ENCODE measurements at places on chromosomes 7 and 10.

DNA sequence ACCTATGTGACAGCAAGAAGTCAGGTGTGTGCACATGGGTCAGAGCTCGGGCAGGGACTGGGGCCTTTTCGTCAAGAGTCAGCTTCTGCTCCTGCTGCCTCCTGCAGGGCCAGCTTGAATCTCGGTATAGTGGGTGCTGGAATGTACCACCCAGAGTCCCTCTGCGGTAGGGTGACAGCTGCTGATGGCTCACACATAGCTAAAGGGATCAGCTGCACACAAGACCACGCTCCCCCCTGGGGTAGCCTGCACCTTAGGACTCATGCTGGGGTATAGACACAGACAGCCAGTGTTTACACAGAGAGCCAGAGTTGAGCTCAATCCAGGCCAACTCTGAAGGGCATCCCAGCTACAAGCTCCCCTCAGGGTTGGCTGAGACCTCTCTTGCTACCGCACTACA lies 14.0 kb upstream of the COL13A1 start:
- DNase-seq: no peak

GRCh38 chr10:122054048-122055025 lies 65.4 kb downstream of the TACC2 start:
- DNase-seq: no peak

GRCh38 chr7:23268167-23268566 lies 21.6 kb downstream of the GPNMB start:
- DNase-seq: no peak

- no peak for DNase-seq
Measured at GRCh38 chr7:70380421-70381015, 751.4 kb upstream of the GALNT17 start.

- DNase-seq: no peak
Measured at GRCh38 chr10:34736976-34737771, 77.9 kb downstream of the PARD3 start.

GRCh38 chr10:122147663-122148062 lies 123.4 kb upstream of the BTBD16 start:
- DNase-seq: no peak

DNA sequence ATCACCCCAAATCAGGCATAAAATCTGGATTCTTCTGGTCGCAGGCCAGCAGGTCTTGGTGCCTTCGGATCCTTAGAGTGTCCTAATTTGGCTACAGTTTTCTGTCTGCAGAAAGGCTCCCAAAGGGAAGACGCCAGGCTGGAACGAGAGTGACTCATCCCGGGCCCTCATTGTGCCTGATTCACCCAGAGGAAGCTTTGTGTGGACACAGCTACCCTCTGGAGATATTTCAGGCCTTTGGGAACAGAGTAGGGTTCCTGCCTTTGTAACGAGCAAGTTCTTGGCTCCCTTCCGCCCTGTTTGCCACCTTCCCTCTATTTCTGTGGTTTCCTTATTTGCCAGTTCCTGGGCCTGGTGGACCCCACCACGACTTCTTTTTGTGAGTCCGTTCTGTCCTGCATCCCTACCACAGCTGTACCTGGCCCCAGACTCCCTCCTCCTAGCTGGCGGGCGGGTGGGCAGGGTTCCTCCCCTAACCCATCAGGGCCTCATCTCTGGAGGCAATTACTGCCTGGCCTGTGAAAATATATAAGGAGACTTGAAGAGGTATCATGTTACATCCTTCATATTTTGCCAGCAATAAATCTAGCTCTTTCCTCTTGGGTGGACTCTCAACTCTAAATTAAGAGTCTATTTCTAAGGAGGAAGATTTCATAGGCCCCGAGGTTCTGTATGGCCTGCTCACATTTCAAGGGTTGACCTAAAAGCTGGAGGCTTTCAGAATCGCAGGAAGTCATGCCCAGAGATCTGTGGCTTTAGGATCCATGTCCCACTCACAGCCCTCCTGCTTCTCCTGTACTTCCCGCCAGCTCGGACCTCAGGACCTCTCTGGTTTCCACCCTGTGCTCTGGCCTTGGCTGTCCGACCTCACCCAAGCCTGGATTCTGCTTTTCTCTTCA lies 219.2 kb upstream of the ZNF32 start:
- DNase-seq: peak; percentile 87

DNA sequence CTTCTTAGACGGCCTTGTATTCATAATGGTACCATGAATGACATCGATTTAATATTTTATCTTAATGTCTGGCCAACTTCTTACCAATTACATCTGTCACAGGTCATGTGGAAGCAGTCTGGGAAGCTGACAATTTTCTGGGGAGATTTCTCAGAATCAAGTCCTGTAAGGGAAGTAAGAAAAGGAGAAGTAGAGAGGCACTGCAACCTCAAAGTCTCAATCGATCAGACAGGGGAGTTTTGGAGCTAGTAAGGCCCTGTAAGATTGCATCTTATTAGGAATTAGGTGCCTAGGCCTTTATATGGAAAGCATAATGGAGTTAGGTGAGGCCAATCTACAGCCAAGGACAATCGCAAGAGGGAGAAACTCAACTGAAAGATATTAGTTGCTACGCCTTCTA lies 694.6 kb upstream of the SORCS1 start:
- DNase-seq: no peak

DNA sequence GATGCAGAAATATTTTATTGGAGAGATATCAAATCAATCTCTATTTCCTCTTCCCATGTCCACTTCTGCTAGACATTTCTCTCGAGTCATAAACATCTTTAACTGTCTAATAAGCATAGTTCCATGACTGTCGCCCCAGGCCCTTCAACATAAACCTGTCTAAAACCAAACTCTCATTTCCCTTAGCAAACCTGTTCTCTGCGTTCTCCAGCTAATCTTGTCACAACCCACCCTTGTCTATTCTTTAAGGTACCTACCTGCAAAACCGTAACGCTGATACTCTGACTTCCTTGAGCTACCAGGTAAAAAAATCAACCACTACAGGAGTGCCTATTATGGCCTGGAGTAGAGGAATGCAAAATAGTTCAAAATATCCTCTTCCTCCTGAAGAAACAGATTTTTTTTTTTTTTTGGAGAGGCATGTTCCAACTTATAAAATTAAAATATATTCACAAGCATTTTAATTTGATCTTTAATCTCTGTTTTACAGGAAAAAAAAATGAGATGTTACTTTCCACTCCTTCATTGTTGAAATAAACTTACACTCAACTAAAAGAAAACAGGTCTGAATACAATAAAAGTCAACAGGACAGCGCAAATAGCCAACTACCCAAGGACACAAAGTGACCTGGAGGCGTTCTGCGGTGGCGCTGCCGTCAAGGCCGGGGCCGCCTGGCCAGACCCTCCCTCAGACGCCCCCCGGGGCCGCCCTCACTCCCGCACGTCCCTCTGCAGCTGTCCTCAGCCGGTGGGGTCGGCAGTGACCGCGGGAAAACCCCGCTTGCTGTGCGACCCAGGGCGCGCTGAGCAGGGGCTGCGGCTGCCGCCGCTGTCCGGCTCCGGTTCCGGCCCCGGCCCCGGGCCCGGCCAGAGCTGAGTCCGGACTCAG lies 765 bp downstream of the SLC25A40 start:
- no peak for DNase-seq

- DNase-seq: no peak
Measured at GRCh38 chr10:32481606-32482005, 35.7 kb downstream of the CCDC7 start.

- no peak for DNase-seq
Measured at GRCh38 chr7:44470628-44471245, 19.7 kb downstream of the NUDCD3 start.

DNA sequence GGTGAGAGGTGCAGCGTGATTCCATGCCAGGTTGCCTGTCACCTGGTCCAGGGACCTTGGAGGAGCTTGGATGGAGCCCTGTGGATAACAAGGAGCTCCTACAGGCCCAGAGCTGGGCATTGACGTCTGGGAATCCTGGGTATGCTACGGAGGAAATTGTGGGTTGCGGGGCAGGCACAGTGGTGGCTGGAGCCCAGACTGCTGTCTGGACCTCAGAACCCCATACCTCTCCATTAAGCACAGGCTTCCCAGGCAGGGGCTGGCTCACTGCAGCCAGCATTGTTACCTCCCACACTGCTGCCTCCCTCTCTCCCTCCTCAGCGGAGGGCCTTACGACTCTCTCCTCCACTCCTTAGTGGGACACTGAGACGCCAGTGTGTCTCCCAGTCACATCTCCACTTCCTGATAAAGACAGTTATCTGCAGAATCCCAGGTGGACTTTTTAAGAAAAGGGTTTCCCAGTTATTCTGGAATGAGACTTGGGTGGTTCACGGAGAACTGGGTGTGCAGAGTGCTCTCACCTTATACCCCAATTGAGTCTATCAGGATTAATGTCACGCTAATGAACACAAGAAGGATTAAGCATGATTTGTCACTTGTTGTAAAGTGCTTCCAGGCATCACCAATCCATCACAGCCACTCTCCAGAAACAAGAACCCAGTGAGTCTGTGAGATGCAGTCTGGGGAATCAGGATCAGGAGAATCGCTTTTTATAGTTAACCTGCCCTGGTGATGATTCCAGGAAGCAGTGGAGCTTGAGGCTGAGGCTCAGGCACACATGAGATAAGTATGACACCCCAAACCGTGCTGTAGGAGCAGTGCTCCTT lies 309.4 kb downstream of the RPS24 start:
- no peak for DNase-seq

GRCh38 chr7:104231054-104232046 lies 23.5 kb upstream of the ORC5 start:
- peak; percentile 52 for DNase-seq

DNA sequence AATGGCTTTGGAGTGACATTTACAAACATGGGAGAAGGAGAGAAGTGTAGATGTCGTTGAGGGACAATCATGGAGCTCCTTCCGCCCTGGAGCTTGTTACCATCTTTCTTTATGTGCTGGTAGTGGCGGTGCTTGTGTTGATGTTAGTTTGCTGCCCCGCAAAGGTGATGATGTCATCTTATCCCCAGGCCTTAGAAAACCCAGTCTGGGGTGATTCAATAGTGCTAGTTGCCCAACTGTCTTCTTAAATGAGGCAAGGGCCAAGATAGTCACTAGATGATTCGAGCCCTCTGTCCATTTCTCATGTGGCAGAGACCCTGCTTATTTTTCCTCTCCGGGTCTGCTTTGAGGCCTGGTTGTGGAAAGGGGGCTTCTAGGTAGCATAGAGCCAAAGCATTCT lies 277.4 kb downstream of the CCSER2 start:
- no peak for DNase-seq

DNA sequence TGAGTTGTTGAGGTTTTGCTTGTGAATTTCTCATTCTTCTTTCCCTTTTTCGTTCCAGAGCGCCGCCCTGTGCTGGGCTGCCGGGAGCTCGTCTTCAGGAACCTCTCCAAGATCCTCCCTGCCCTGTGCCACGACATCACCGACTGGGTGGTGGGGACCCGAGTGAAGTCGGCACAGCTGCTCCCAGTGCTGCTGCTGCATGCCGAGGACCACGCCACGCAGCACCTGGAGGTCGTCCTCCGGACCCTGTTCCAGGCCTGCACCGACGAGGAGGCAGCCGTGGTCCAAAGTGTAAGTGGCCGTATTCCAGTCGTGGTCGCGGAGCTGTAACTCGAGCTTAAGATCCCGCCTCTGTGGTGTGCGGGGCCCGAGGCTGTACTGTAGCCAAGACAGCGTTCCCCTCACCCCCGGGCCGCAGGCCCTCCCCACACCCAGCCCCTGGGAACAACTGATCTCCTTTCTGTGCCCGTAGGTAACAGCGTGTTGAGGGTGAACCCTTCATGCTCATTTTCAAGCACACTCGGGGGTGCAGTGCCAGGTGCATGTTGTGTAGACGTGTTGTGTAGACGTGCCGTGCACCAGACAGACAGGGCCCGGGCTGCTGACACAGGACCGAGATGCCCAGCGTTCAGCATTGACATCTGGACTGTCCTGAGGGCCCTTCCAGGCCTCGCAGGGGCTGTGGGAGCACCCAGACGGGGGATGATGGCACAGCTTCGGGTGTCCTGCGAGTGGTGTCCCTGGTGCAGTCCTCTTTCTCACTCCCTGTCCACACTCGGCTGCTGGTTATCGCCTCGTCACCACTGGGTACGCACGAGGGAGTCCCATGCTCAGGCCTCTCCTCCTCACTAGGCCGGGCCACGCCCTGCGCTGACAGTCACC lies 27.7 kb upstream of the PRKAR1B start:
- no peak for DNase-seq

- no peak for DNase-seq
Measured at GRCh38 chr10:6704896-6705295, 124.8 kb upstream of the PRKCQ start.

- DNase-seq: no peak
Measured at GRCh38 chr10:992871-993270, 4.6 kb downstream of the GTPBP4 start.

DNA sequence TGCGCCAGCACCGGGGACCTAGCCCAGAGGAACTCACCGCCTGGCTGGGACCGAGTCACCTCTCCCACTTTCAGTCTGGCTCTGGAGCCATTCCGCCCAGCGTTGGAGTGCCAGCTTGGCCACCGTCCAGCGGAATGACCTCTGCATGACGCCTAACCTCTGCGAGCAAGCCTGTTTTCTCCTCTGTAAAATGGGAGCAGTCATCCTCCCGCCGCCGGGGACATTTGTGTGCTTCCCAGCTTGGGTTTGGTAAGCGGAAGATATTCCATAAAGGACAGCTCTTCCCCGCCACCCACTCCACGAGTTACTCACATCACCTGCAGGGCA lies 1.3 kb upstream of the ZCCHC24 start:
- DNase-seq: no peak

DNA sequence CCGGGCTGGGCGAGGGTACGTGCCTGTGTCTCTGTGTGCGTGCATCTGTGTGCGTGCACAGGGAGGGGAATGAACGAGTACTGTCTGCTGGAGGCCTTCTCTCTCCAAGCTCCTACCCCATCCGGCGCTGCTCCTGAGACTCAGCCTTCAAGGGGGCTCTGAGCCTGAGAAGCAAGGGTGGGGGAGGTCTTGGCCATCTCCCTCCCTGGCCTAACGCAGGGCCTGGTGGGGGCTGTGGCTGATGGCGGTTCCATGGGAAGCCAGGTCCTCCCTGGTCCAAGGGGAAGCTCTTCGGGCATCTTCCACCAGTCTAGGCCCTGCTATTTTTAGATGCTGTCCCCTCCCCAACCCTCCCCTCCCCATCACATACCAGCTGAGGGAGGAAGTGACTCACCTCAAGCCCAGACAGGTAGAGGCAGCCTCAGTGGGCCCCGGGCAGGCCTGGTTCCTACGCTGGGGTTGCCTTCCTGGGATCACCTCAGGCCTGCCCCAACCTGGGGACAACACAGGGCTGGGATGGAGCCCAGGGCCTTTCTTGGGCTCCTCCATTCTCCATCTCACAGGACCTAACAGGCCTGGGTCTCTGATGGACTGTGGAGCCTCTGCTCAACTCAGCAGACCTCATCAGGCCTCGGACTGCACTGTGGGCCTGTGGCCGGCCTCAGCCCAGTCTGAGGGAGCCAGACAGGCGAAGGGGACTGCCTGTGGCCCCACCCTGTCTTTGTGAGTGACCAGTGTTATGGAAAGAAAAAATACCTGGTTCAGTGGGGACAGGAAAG lies 32.2 kb downstream of the DNAJB12 start:
- no peak for DNase-seq
